Activated naive CD4-positive, alpha-beta T cell (primary cell): ENCODE measurements at places on chromosomes 3 and 15.

- no peak for DNase-seq
Observed at GRCh38 chr15:42172475-42172874, 16.0 kb upstream of the PLA2G4F start.

DNA sequence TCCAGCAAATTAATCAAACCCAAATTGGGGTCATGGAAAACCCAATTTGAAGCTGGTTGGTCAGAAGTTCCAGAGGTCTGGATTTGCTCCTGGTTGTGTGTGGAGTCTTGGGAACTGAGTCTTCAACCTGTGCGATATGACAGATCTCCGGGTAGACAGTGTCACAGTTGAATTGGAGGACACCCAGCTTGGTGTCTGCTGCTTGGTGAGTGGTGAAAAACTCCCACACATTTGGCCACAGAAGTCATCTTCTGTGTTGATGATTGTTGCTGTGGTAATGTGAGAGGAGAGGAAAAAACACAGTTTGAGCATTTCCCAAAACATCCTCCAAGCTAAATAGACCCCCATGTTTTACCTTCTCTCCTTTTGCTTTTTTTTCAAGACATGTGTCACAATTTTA is 218.1 kb downstream of the TP63 start:
- no peak for DNase-seq

- DNase-seq: no peak
Observed at GRCh38 chr3:49412632-49413337, 562 bp downstream of the TCTA start.

GRCh38 chr15:85422607-85423006 is 42.2 kb downstream of the AKAP13 start:
- no peak for DNase-seq

DNA sequence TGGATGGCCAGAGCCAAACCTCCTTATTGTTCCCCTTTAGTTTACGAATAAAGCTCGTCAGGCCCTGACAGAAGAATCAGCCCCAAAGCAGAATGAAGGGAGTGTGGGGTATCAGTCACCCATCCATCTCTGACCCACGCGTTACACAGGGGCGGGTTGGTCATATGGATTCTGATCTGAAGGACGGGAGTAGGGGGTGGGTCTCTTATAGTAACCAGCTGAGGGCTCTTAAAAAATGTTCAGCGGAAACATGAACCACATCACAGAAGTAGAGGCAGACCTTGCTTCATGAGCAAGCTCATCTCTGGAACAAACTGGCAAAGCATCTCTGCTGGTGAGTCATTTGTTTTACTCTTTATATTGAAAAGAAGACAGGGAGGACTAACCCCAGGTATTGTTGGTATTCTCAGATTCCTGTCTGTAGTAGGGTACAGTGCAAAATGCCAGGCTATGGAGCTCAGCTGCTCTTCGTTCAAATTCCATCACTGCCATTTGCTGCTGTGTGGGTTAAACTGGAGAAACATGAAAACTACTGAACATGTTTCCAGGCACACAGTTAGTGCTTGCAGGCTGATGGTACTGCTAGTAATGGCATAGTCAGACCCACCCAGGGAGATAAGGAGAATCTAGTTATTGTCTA is at the start of gene CXCR6:
Gene CXCR6 (plus strand): TSS at position 258 of the 640 bp plus-strand sequence. CDS start 3,018 bp downstream, outside the sequence.
- no peak for DNase-seq

DNA sequence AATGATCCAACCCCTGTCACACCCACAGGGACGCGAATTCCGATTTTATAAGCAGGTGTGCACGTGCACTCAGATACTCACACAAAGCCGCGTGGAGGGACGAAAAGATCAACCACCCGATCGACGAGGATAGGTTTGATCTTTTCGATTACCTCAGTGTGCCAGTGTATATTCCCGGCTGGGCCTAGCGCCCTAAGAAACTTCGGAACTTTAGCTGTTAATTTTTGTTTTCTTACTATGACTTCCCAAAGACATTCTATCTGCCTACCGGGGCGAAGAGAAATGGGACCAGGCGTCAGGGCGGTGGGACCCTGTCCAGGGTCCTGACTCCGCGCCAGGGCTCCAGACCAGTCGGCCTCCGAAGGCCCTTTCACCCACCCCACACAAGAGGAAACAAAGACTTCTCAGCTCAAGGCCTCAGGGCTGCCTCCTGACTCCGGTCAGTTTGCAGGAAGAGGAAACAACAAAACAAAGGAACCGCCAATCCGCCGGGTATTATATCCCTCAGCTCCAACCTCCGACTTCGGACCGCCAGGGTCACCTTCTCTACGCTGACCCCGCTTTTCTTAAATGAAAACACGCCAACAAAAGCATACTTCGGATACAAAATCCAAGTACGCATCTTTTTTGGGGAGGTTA is 6.8 kb downstream of the ONECUT1 start:
- no peak for DNase-seq

- DNase-seq: no peak
Observed at GRCh38 chr3:146896711-146897110, 291.6 kb upstream of the PLSCR5 start.

- no peak for DNase-seq
Observed at GRCh38 chr3:160830796-160831195, 74.8 kb downstream of the PPM1L start.

- DNase-seq: no peak
Observed at GRCh38 chr15:52183562-52184173, 7.5 kb downstream of the GNB5 start.

GRCh38 chr15:45884755-45885445 is 250.1 kb downstream of the SQOR start:
- DNase-seq: no peak
